ENCODE measurements at places on chromosomes 5 and 9.

DNA sequence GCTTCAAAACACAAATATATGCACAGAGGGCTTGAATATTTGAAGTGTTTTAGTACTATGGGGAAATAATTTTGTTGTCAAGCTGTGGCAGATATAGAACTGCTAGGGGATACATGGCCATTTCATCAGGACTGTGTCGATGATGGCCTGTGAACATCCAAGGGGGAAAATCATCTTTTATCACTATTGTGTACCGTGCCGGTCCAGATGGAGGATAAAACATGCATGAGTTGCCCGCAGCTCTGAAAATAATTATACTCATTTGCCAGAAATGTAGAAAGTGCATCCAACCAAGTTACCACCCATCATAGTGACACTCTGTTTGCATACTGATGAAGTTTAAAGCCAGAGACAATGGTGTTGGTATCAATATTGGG is 405.9 kb downstream of the ZSWIM6 start:
- no peak for DNase-seq

- DNase-seq, result no peak
These were observed 399 bp upstream of the FBN2 start for GRCh38 chr5:128538250-128539037.

DNA sequence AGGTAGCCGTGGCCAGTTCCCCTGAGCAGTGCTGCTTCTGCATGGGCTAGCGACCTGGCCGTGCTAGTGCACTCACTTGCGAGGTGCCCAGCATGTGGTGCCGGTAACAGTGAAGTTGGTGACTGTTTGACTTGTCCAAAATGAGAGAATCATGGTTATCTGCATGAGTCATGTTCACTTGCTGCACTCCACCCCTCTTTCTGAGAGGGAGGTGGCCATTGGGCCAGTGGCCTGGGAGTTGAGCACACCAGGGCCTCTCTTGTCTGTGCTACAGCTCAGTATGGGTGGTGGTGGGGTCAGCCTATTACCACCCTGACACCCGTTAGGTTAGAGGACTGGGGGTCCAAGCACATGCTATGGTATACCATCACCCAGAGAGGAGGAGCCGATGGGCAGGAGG is 55.4 kb upstream of the GARNL3 start:
- no peak for DNase-seq

DNA sequence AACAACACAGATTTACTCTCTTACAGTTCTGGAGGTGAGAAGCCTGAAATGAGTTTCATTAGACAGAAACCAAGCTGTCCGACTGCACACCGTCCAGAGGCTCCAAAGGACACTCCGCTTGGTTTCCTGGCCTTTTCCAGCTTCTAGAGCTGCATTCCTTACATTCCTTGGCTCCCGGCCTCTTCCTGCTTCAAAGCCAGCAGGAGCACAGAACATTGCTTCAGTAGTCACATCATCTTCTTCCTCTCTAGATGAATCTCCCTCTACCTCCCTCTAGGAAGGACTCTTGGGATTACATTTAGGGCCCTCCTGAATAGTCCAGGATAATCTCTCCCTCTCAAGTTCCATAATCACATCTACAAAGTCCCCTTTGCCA is 213.3 kb downstream of the CDK5RAP2 start:
- DNase-seq, result no peak

DNA sequence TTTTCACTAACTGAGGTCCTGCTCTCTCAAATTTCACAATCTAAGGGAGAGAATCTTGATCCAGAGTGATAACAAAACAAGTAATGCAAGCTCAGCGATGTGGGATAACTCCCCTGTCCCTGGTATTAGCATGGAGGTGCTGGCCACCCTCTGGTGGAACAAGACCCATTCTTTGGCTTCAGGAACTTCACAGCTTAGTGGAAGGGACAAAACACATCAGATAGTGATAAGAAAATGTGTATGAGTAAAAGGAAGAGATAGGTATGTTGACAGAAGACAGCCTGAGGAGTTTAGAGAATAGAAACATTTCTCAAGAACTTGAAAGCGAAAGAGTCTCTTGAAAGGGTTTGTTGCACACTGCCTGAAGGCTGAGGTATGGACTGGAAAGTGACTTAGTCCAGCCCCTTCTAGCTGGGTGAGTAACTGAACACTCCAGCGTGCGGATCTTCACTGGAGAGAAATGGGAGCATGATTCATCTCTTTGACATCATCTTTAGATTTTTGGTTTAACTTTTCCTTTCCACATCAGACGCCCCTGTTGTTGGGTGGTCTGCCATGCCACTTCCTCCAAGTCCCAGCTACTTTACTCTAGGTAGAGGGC is 25.4 kb upstream of the ZSWIM6 start:
- no peak for DNase-seq
